ENCODE measurements at places on chromosomes 2 and 18.

DNA sequence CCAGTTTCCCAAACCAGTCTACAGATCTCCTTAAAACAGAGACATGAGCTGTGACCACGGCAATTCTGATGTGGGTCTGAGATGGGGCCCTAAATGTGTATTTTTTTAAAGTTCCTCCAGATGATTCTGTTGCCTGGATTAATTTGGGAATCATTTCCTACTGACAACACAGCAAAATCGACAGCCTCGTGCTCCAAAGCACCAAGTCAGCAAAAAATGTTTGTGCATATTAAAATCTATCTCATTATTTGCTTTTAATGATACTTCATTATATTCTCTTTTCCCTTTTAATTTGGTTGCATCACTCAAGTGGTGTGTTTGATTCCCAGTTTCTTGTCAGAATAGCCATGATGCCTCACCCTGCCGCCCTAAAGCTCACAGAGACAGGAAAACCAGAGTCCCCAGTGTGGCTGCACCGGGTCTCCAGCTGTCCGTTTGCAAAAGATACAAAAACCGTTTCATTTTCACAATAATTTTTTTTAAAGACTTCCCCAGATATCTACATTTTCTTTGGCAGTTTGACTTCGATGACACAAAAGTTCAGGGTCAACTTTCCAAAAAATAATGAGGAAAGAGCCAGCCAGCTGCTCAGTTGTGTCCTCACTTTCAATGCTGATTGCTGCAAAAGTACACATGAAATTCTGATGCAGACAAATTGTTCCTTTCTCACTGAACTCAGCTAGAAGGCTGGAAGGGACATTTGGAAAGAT, 443.2 kb upstream of the ID2 start:
- DNase-seq = peak; percentile 70

GRCh38 chr2:12718015-12718671, 1.4 kb downstream of the TRIB2 start:
- no peak for DNase-seq

DNA sequence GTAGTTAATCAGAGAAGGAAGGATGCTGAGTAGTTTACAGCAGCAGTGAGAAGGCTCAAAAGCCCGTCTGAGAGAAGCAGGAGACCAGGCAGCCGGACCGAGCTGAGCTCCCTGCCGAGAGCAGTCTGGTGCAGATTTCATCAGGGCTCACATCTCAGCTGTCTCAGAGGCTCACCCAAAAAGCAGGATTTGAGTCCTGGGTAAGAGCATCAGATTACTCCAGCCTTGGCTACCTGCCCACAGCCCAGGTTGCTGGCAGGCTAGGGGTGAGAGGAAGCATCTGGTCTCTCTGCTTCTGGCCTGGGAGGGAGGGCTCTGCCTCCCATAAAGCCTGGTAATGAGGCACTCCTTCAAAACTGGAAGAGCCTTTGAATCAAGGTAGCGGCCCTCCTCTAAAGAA, 140.5 kb downstream of the ST6GAL2 start:
- peak; percentile 41 for DNase-seq

DNA sequence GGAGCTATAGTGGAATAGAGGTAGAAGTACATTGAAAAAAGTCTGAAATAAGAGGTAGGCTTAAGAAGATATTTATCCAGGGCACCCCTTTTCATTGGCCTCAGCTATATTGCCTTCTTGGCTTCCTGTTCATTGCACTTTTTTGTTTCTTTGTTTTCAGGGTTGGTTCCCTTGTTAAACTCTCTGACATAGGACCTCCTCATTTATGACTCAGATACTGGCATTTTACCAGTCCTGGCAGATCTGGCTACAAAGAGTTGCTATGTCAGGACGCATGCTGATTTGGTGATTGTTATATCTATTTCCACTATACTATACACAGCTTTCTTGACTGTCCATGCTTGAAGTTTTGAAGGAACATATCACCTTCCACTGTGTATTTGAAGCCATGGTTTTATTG, 60.0 kb downstream of the GCA start:
- no peak for DNase-seq

Measured in Right ventricle myocardium superior (tissue), 1 donor.